ENCODE measurements at places on chromosomes 2 and 18. TPM values are rescaled to one million over a fixed set of nuclear protein-coding genes. Genes with fewer than 3 reads are reported as not detected.

POTEI gene
- 0.21 TPM for total RNA-seq

GAL3ST2 gene
- not detected for total RNA-seq

PID1 gene
- total RNA-seq, result 15.4 TPM

SIX3 gene
- total RNA-seq, result not detected

AFF3 gene
- total RNA-seq, result 18.0 TPM

IKZF2 gene
- 28.6 TPM for total RNA-seq

APOB gene
- under 0.01 TPM for total RNA-seq

ABCB6 gene
- total RNA-seq, result 35.3 TPM

NEU4 gene
- total RNA-seq, result 9.4 TPM

DPP10 gene
- 2.5 TPM for total RNA-seq

NYAP2 gene
- 0.10 TPM for total RNA-seq

ERMN gene
- total RNA-seq, result not detected

CIB4 gene
- not detected for total RNA-seq

DNA sequence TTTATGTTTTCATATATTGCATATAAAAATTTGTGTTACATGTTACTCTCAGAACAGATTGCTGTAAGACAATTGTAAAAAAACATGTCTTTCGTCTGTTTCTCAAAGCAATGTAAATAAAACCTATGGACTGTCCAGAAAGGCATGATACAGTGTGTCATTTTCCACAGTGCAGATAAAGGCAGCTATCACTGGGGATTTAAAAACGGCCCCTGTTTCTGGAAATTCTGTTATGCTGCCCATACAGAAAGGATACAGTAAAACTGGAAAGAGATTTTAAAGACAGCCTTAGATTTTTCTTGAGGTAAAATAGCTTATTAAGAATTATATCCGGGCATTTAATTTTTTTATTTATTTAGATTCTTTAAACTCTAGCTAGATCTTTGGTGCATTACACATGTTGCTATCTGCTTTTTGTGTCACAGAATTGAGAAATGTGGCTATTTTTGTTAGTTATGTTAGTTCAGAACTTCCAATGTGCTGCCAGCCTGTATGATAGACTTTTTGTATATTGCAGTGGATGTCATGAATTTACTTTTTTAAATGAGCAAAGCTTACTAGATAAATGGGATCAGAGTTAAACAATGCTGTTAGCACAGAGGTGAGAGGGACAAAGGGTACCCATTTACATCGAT, 859 bp upstream of the INO80D start:
- DNase-seq, result peak; percentile 56

GRCh38 chr18:9494778-9495331, 19.5 kb downstream of the RALBP1 start:
- DNase-seq, result no peak

GRCh38 chr2:55587-56448, 9.5 kb upstream of the FAM110C start:
- no peak for DNase-seq

DNA sequence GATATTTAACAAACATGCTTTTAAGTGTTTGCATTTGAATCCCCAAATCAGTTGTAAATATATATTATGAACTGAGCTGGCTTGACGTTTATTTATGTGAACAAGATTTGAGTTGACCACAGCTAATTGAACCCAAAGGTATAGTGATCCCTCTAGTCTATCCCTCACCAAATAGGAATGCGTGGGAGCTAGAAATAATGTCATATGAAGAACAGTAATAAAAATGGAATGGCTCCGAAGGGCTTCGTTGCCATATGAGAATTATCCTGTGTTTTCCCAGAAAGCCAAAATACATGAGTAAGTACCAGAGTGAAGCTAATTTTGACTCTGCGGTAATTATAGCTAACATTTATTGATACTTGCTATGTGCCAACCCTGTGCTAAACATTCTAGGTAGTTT, 142.7 kb downstream of the ADCYAP1 start:
- no peak for DNase-seq

GRCh38 chr2:204948822-204949221, 403.5 kb downstream of the PARD3B start:
- DNase-seq, result no peak

DNA sequence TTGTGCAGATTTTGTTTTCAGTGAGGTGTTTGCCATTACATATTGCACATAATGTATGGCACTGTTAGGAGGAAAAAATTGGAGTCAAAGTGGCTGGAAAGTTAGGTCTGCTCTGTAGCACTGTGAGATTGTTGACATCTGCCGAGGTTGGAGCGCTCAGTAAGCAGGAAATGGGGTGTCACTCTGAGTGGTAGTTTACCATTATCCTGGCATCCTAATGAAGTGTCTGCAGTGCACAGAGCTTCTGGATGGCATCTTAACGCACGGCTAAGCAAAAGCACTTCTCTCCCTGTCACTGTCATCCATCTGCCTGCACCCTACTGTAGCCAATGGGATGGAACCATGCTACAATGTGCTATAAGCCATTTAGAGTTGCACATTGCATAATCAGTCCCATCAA, 561.9 kb downstream of the ARHGAP15 start:
- no peak for DNase-seq

- DNase-seq, result no peak
Measured at GRCh38 chr2:130762910-130763385, 7.6 kb downstream of the AMER3 start.

- no peak for DNase-seq
Measured at GRCh38 chr2:163664610-163665009, 71.2 kb downstream of the FIGN start.

DNA sequence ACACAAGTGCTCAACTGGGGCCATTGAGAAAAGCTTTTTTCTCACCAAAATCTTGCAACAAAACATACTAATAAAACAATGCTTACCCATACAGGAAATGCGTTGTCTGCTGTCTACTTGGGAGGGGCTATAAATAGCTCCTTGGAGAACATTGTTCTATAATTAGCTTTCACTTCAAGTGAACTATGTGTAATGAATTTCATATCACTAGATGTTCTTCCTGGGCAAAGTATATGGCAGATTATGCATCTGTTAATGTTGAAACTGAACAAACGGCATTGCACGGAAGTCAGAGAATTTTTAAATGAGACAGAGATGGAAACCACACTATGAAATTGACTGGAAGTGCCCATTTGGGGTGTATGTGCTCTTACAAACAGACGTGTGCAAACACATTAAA, 6.4 kb upstream of the NPAS2 start:
- no peak for DNase-seq

DNA sequence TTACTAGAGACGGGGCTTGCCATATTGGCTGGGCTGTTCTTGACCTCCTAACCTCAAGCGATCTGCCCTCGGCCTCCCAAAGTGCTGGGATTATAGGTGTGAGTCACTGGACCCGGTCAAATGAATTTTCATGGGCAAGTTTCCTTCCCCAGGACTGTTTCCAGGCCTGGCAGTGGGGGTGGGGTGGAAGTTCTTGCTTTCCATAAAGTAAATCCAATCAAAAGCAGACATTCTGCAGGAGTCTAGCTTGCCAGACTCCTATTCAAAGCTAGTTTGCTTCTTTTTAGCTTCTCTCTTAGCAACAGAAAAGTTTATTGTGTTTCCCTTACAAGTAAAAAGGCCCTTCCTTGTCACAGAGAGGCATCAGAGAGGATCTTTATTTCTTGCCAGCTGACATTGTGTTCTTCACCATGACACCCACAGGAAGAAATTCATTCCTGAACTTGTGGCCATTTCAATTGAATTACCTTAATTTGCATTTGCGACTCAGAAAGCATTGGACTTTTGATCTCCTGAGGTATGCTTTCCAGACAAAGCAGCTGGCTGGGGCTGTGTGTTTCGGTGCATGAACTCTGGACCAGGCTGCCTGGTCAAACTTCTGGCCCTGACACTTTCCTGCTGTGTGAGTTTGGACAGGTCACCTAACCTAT, 37.9 kb downstream of the LYPD1 start:
- peak; percentile 47 for DNase-seq

DNA sequence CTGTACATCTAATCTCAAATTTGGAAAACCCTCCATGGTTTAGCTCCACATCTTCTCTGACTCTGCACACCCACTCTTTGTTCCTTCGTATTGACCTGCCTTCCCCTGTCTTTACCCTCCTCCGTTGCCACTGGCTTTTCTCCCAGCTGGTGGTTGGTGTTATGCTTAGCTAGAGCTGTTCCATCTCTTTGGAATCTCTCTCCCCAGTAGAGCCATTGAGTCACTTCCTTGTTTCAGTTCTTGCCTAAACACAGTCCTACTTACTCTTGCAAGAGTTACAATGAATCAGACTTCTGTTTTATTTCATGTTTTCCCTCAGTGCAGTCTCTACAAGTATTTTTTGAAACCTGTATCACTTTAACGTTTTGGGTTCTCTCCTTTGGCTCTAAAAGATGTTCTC, 263.9 kb downstream of the LTBP1 start:
- no peak for DNase-seq

GRCh38 chr18:36638224-36638623, 190.6 kb downstream of the TPGS2 start:
- no peak for DNase-seq

GRCh38 chr2:127479219-127479825, 47.0 kb downstream of the IWS1 start:
- peak; percentile 83 for DNase-seq

DNA sequence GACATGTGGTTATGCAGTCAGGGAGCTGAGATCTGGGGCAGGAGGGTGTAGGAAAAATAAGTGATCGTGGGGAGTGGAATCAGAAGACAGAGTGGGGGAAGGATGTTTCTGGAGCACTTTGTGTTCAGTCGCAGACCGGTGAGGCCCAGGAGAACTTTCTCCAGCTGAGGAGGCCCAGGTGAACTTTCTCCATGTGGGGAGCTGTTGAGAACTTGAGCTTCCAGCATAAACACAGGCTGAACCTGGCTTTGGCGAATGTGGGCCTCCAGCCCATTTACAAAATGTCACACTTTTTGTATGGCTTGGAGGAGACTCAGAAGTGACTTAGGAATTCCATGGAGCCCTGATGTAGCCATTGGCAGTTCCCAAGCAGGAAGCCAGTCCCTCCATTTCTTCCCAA, 108.5 kb downstream of the VAPA start:
- DNase-seq, result no peak
